ENCODE measurements at places on chromosomes 3 and 15.

- DNase-seq: no peak
Measured at GRCh38 chr15:59298225-59298853, 74.3 kb downstream of the MYO1E start.

- no peak for DNase-seq
Measured at GRCh38 chr3:24012589-24013269, 67.6 kb downstream of the NR1D2 start.

GRCh38 chr3:188559072-188559429 lies 405.1 kb downstream of the LPP start:
- no peak for DNase-seq

DNA sequence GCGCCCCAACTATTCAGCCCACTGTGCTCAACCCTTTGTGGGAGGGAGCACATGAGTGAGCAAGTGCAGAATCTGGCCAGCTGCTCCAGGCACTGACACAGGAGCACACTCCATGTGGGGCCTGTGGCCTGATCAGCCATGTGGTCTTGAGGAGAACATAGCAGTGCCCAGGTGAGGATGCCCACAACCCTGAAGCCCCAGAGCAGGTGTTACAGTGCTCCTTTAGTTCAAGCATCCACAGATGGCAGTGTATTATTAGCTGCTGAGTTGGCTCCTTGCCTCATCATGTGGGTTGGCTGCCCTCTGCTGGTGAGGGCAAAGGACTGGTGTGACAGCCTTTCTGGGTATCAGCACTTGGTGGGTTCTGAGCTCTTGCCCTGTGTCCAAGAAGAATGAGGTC lies 1588.2 kb downstream of the SI start:
- DNase-seq: no peak

DNA sequence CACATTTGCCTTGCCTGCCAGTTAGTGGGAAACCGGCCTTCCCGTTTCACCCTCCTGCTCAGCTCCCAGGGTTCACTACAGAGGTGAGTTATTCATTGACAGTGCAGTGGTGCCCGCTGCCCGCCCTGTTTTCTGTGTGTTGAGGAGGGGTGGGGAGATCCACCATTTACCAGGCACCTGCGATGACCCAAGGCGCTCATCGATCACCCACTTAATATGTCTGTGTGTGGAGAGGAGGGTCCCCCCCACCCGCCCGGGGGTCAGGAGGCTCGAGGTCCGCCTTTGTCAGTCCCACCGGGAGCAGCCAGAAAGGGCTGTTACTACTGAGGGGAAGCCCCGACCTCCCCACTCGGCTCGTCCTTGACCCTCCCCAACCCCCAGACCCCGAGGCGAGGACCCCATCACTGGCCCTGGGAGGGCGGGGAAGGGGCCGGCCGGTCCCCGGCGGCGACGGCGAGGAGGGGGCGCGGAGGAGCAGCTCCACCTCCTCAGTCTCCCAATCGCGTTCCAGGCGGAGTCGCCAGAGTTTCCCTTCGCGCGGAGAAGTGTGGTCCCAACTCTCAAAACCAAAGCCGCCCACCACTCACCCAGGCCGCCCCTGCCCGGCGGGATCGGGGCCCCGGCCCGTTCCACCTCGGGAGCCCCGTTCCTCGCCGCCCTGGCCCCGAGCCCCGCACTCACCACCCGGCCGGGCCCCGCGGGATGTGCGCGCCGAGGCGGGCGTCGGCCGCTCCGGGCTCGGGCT lies 1.1 kb downstream of the PLXNB1 start:
- DNase-seq: peak; percentile 12

DNA sequence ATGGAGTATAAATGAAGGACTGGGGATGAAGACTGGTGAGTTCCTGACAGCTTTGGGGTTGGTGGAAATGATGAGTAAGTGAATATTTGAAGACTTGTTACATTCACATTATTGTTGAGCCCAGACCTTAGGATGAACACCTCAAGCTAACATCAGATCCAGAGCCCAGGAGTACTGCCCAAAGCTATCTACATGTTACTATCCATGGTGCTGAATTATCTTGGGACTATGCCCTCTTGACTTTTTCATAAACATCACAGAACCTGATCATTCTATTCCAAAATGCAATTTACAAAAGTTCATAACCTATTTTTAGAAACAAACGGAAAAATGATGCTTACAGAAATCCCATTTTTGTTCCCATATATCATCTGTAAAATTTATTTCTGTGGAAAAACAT lies 613.3 kb downstream of the TUSC7 start:
- DNase-seq: no peak

GRCh38 chr15:90873998-90874605 lies 5.7 kb downstream of the FURIN start:
- no peak for DNase-seq

DNA sequence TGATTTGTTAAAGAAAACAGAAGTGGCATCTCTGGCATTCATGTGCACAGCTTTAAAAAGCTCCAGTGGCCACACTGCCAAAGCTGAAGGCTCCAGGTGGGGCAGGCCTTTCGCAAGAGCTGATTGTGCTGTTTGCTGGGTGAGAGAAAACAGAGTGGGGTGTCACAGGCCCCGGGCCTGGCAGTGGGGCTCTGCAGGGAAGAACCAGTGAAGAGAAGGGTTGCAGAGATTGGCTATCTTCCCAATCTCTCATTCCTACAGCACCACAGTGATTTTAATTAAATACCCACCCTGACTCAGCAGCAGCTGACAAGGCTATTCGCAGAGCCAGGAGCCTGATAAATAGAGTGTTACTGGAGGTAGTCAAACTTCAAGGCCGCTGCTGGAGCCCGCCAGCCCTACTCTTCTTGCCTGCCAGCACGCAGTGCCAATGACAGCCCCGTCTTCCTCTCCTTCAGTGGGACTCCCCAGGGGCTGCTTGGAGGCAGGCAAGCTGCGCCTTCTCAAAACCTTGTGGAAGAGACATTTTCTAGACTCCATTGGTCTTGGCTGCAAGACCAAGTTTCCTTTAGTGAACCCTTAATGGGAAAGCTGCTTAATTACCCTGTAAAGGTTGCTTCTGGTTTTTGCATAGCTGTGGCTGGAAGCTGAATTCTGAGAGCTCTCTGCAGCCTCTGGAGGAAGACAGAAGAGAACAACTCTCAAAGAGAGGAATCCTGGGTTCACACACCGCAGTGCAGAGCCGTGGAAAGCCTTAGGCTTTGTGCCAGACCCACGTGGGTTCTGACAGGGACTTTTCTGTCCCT lies 225.8 kb upstream of the SLCO3A1 start:
- no peak for DNase-seq

DNA sequence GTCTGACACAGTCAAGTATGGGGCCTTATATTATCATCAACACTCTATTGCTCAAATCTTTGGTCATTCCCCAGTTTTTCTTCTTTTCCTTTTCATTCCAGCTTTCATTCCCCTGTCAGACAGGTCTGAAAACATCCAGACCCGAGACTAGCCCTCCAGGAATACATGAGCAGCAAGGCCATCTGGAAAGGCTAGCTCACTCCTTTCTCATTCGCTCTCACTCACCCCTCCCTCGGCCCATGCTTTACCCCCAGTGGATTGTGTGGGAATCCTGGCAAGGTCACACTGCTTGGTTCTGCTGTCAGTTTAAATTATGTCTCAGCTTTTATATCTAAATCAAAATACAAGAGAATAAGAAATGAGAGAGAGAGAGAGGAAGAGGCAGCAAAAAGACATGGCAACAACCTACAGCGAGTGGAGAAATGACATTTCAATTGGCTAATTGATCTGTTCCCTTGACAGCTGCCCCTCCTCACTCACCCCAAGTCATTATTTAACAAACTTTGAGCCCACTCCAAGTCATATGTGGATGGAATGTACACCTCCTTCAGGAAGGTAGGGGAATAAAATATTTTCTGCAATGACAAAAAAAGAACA lies 962.2 kb downstream of the TUSC7 start:
- no peak for DNase-seq

- DNase-seq: no peak
Measured at GRCh38 chr3:186700267-186700666, 16.9 kb upstream of the KNG1 start.

GRCh38 chr15:88535100-88535499 lies 11.4 kb downstream of the DET1 start:
- DNase-seq: no peak

DNA sequence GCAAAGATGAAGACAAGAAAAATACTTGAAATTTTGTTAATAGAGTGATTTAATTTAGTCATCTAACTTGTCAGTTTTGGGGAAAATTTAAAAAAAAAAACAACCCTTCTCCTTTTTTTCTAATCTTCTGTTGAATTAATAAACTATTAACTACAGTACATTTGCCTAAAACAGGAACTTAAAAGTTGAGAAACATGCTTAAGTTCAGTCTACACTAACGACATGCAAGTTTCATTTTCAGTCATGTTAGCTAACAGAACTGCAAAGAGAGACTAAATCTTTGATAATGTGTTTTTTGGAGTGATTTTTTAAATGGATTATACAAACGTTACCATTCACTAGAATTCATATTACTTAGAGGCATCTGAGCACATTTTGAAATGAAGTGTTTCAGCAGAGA lies 71.9 kb upstream of the MBNL1 start:
- DNase-seq: no peak

All from stimulated activated effector memory CD8-positive, alpha-beta T cell treated with anti-CD3 and anti-CD28 coated beads, Interleukin-12 subunit alpha, Interleukin-12 subunit beta, amount 100 ng/mL, for 72 hours (primary cell).